ENCODE measurements at places on chromosomes 6 and 20.
A peak's percentile ranks its signal among the peaks of the same experiment; 100 is the strongest.

- DNase-seq, result no peak
Measured at GRCh38 chr20:7490288-7490687, 450.0 kb downstream of the HAO1 start.

- no peak for DNase-seq
Measured at GRCh38 chr6:152318278-152318677, 318.9 kb downstream of the SYNE1 start.

DNA sequence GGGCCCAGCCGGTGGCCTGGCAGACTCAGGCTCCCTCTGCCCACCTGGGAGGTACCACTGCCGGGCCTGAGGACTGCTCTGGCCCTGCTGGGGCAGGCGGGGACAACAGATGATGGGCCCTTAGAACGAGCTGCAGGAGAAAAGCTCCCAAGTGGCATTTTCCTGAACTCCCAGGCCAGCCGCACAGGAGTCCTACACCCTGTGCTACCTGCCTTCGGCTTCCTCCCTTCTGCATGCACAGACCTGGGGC lies 41.3 kb downstream of the DSTN start:
- peak; percentile 63 for DNase-seq

GRCh38 chr6:105981002-105981887 lies 104.9 kb upstream of the PRDM1 start:
- no peak for DNase-seq

GRCh38 chr20:18702736-18703135 lies 110.8 kb upstream of the SCP2D1 start:
- no peak for DNase-seq

- no peak for DNase-seq
Measured at GRCh38 chr6:1625794-1626435, 16.2 kb downstream of the FOXC1 start.

- no peak for DNase-seq
Measured at GRCh38 chr20:50513169-50514034, 3.2 kb downstream of the PTPN1 start.

GRCh38 chr20:5041433-5041832 lies 40.1 kb upstream of the SLC23A2 start:
- DNase-seq, result no peak

DNA sequence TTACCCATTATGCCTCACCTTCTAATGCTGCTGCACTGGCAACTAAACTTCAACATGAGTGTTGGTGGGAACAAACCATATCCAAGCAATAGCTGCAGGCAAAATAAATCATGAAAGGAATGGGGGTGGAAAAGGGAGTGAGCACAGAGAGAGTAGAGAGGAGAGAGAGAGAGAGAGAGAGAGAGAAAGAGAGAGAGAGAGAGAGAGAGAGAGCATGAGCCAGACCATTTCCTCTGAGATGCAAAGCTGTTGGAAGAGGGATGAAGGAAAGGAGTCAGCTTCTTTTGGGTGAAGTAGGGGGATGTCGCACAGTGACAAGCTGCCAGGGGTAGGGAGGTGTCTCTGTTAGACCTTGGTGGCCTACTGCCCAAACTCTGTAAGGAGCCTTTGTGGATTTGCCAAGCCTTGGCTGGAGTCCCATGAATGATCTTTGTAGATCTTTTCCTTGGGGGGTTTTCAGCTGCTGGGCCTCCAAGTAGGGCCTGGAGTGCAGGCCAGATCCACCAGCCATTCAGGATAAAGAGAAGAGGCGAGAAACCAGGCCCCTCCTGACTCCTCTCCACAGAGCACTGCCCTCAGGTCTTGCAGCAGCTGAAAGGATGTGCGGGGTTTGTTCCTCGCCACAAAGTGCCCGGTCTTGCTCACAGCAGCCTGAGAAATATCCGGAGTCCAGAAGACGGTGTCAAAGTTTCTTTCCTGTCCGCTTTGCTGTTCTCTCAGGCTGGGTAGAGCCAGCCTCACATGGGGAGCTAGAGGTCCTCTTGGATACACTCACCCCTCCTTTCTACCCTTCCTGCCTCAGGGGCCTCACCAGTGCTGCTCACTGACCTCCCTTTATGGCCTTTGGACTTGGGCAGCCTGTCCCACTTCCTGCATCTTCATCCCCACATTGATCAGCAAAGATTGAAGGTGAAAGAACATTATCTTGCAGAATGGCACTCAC lies 17.8 kb downstream of the BTBD3 start:
- no peak for DNase-seq

- no peak for DNase-seq
Measured at GRCh38 chr6:54802775-54803634, 43.6 kb upstream of the FAM83B start.

- DNase-seq, result no peak
Measured at GRCh38 chr6:6466967-6467761, 121.4 kb upstream of the LY86 start.

GRCh38 chr6:43609402-43609801 lies 19.7 kb downstream of the GTPBP2 start:
- DNase-seq, result no peak

DNA sequence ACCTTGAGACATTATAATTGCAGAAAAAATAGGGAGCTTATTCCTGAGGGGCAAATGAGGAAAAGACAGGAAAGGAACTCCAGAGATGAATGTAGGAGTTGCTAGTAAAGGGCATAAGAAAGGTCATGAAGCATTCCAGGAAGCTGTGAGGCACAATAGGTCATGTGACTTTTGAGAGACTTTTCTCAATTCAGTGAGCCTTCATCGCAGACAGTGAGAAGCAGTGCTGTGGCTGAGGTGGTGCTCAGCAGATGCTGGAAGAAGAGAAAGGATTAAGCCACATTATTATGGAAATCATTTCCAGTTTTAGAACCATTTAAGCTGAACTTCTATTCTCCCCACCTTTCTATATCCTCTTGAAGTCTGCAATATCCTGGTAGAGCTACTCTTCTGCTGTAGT lies 4.1 kb downstream of the SPTLC3 start:
- DNase-seq, result no peak

DNA sequence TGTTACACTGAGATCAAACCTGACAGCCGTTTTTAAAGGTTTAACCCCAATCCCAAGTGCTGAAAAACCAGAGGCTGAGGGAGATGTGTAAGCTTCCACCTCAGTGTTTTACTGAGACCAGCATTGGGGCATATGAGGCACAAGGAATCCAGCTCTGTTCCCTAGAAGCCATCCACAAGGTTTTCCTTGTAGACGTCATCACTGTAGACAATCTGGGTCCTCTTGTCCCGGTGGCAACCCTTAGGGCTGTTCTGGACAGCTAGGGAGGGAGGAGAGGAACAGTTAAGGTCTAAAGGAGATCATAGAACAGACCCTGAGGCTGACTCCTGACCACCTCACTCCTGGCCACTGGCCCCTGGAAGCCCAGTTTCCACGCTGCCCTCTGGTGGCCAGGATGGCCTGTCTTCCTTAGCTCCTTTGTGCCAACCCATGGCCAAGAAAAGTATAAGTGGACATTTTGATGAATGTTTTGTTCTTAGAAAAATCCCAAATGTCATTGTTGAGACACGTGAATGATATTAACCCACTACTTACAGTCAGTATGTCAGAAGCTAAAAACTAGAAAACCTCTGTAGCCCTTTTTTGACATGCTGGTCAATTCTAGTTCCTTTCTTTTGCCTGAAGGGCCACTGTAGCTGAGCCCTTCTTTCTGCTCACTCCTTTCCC lies 6.4 kb downstream of the CFB start:
- peak; percentile 69 for DNase-seq

DNA sequence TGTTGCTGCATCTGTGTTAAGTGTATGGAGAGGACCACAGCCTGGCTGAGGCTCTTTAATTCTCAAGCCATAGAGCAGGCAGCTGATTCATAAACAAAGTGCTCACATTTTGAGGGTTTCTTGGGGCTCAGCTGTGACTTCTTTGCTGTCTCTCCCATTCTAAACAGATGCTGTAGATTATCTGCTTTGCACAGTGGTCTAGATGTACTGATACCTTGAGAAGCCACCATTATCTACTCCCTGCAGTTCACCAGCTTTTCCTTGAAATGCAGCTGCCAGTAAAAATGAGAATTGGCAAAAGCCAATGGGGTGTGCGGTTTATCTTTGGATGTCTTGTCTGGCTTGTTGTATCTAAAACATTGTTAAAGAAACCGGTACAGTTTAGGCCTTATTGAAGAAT lies 5.2 kb upstream of the CNR1 start:
- DNase-seq, result no peak

GRCh38 chr20:2032168-2032567 lies 38.3 kb upstream of the PDYN start:
- DNase-seq, result no peak

DNA sequence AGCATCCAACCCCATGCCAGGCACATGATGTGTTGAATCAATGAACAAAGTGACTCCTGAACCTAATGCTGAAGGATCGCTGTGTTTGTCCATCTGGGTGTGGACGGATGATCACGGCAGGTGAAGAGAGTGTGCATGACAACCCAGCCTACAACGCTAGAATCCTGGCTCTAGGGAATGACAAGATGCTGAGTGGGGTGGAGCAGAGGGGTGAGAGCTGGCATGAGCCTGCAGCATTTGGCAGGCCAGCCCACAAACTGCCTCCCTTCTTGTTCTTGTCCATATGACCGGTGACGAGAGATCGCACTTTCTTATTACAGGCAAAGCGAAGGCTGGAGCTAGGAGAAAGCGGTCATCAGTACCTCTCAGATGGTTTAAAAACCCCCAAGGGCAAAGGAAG lies 54.7 kb upstream of the CDKAL1 start:
- no peak for DNase-seq

GRCh38 chr20:10558635-10559187 lies 115.1 kb downstream of the JAG1 start:
- DNase-seq, result no peak

DNA sequence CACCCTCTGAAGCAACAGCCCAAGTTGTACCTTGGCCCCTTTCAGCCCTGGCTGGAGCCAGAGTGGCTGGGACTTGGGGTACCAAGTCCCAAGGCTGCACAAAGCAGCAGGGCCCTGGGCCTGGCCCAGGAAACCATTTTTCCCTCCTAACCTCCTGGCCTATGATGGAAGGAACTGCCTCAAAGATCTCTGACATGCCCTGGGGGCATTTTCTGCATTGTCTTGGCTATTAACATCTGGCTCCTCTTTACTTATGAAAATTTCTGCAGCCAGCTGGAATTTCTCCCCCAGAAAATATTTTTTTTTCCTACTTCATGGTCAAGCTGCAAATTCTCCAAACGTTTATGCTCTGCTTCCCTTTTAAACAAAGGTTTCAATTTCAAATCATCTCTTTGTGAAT lies 269.4 kb upstream of the CDYL start:
- DNase-seq, result no peak
